WERI-Rb-1 (cell line): ENCODE measurements at places on chromosomes 16 and 17.

- peak; percentile 37 for DNase-seq
These were observed 282.4 kb downstream of the ABCC12 start for GRCh38 chr16:47873434-47873833.

DNA sequence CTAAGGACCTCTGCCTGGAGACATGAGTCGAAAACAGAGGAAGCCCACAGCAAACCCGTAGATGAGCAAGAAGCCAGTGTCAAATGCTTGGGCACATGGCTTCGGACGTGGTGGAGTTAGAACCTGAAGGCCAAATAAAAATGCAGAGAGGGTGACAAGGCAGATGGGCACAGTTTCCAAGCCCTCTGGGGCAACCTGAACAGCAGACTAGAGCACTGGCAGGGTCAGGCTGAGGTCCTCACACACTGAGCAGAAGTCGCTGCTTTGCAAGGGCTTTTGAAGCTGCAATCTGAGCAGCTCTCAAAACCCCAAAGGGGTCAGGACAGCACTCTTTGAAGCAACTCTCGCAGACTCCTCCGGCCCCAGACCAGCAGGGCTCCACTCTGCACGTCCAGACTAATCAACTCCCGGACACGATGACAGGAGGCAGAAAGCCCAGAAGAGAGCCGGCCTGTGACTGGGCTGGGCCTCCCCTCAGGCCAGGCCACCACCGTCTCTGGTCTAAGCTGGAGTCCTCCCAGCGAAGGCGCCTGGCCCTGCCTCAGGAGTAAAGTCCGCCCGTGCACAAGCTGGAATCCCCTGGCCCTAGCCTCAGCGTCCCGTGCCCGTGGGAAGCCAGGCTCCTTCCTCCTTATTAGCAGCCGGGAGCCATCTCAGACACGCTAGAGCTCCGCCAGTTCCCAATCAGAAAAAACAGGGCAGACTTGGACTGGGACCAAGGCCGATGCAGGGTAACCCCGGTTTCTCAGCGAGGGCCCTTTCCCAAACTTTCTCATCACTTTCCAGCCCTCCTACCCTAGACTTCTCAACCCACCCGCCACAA lies 924 bp downstream of the SMARCD2 start:
- peak; percentile 56 for DNase-seq

DNA sequence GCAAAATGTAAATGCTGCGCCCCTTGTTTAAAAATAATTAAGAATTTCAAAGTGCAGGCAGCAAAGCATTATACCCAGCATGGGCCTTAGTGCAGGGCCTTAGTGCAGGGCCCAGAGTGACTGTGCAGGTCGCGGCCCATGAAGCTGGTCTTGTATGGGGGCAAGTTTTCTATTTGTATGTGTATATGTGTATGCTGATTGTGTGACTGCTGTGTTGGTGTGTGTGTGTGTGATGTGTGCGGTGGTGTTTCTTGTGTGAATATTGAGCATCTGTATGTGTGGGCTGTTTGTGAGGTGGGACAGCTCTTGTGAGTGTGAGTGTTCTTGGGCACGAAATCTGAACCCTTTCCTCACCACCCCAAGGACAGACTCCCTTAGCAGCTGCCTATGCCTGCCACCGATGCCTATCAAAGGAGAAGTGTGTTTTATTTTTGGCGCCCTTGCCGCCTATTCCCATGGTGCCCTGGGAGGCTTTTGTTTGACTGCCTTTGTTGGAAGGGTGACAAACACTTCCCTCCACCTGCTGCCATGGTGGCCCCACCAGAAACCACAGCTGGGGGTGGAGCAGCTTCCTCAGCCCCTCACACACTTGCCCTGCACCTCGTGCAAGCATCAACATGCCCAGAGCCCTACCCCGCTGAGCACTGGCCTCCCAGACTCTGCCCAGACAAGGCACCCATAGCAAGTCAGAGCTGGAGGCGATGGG lies 18.0 kb downstream of the CCR7 start:
- DNase-seq: no peak

DNA sequence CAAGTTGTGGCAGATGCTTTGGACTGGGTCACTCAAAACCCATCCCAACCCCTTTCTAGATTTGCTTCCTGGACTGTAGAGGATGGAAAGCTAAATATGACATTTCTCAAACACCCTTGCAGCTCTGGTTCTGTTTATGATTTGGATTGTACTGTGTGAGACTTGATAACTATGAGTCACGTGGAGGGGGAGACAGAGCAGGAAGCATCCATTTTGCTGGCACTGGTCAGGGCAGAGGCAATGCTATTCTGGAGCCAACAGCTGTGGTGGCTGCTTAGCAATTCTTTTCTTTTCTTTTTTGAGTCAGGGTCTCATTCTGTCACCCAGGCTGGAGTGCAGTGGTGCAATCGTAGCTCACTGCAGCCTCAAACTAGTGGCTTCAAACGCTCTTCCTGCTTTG lies 13.6 kb upstream of the TERF2 start:
- no peak for DNase-seq

- no peak for DNase-seq
These were observed 16.3 kb upstream of the CBFA2T3 start for GRCh38 chr16:88993166-88993761.

DNA sequence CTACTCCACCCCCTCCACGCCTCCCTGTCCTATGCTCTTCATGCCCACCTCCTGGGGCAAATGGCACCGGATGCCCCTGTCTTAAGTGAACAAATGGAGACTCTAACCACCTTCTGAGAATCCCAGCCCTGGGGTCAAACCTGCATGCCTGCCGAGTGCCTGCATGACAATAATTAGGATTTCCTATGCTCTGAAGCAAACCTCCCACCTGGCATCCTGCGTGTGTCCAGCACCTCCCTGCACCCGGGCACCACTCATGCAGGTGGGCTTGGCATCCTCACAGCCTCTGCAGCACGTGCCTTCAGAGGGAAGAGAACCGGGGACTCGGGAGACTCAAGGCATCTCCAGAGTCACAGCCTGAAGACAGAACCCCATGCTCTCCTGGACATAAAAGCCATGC lies 11.2 kb upstream of the KIFC3 start:
- no peak for DNase-seq

- DNase-seq: no peak
These were observed 8.3 kb downstream of the SOCS3 start for GRCh38 chr17:78351449-78352006.

DNA sequence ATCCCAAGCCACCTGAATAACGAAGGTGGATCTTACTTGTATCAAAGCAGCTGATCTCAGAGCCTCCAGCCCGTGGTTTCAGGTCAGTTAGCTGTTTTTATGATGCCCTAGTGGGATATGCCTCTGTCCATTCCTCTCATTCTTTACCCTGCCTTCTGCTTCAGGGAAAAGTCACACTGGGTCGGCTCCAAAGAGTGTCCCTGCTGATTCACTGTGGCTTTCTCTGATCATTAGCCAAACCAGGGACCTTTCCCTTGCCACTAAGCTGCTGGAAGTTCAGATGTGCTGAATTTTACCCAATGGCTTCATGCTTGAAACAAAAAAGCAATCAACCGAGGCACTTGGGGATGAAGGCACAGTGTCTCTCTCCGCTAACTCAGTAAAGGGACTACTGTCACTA lies 170.2 kb upstream of the SALL1 start:
- DNase-seq: no peak

DNA sequence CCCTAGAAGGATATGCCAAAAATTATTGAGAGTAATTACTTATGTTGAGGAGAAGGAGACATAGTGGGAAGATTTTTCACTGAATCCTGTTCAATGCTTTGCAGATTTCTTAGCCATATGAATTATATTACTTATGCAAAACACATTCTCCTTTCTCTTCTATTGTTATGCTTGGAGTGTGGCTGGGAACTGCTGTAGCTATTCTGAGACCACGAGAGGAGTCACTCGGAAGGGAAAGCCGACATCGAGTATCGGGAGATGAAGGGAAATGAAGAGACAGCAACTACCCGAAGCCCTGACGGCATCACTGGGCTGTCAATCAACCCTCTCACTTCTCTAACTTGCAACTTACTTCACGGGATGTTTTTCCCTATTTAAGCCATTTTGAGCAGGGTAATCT lies 39.6 kb downstream of the STX8 start:
- DNase-seq: no peak

- no peak for DNase-seq
These were observed 164.3 kb upstream of the FOXF1 start for GRCh38 chr16:86346034-86346433.
